Left hindlimb (tissue), 1 donor: ENCODE measurements at places on chromosomes 6 and 20.

DNA sequence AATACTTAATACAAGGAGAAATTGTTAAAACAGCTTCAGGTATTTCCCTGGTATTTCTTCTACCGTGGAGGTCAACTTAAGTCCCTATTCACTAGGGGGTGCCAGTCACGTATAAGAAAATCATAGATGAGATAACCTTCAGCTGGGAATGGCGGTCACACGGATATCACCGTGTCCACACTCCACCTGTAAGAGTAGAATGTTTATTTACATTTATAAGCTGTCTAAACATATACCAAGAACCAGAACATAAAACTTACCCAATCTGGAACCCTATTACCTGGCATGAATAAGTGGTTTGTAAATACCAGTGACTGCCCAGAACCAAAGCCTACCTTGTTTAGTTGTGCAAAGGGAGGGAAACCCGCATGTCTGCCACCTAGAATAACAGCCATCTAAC lies 1.9 kb upstream of the ELOVL4 start:
- no peak for DNase-seq

DNA sequence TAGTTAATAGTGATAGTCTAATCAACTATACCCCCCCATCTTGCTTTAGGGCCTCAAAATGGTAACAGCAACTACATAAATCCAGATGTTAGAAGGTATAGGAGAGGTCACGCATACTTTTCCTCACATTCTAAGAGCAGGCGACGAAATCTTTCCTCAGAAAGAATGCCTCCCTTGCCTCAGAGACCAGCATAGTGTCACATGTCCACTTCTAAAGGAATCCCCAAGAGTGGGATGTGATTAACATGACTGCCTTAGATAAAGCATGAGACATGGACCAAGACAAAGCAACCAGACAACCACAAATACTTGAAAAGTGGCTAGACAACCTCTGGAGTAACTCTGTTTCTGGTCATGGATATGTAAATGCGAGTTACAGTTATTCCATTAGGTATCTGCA lies 710.7 kb downstream of the EYS start:
- no peak for DNase-seq

GRCh38 chr6:163804991-163805390 lies 390.5 kb downstream of the QKI start:
- DNase-seq: no peak

DNA sequence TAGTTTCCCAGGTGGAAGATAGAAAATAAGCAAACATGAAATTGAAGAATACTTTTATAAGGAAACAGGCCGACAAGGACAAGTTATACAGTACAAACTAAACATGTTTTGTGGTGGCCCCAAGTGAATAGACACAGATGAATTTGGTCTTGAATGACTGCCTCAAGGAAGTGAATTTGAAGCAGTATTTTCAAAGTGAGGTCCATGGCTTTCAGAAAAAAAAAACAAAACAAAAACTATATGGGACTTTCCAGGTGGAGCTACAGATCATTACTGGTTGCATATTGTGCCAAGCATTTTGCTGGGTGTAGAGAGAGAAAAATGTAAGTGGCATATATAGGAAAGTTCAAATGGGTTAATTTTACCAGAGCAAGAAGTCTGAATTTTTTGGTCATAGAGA lies 68.8 kb downstream of the CYB5R4 start:
- DNase-seq: no peak

GRCh38 chr6:117706504-117706903 lies 31.2 kb downstream of the NUS1 start:
- DNase-seq: no peak

- no peak for DNase-seq
These were observed 46.5 kb downstream of the PLEKHG1 start for GRCh38 chr6:150646228-150646627.

GRCh38 chr6:107274288-107274687 lies 159.0 kb upstream of the BEND3 start:
- DNase-seq: no peak

GRCh38 chr6:49524541-49524940 lies 24.8 kb downstream of the GLYATL3 start:
- DNase-seq: no peak

GRCh38 chr20:3744806-3745685 lies 12.6 kb downstream of the HSPA12B start:
- peak; percentile 45 for DNase-seq

DNA sequence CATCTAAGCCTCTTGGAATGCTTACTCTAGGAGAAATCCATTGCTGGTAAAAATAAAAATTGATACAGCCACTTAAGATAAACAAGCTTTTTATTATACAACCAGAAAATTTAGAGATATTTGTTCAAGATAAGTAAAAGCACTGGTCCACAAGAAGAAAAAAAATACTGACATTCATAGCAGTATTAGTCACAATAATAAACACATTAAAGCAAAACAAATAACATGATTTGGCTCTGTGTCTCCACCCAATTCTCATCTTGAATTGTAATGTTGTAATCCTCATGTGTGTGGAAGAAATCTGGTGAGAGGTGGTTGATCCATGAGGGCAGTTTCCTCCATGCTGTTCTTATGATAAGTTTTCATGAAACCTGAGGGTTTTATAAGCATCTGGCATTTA lies 1093.5 kb upstream of the ADGRB3 start:
- no peak for DNase-seq

- no peak for DNase-seq
These were observed 116.3 kb upstream of the EMILIN3 start for GRCh38 chr20:41482647-41483552.

DNA sequence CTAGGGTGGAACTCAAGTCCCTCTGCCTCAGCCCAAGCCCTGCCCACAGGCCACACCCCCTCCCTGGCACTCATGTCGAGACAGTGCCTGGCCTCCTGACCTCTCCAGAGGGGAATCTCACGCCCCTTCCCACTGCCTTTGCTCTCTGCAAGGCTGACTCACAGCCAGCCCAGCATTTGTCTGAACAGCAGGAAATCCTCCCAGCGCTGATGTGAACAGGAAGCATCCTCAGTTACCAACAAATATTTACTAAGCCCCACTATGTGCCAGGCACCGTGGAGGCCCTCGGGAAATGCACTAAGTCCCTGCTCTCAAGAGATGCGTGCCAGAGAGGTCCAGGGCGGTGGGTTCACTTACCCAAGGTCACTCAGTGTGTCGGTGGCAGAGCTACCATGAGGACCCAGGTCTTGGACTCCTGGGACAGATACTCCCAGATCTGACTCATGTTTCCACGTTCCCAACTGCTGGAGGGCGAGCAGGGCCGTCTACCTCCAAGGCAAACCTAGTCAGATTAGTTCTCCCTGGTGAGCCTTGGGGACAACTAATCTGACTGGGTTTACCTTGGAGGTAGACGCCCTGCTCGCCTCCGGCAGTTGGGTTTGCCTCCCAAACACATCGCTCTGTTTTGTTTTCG lies 7.8 kb downstream of the ADA start:
- DNase-seq: peak; percentile 74

DNA sequence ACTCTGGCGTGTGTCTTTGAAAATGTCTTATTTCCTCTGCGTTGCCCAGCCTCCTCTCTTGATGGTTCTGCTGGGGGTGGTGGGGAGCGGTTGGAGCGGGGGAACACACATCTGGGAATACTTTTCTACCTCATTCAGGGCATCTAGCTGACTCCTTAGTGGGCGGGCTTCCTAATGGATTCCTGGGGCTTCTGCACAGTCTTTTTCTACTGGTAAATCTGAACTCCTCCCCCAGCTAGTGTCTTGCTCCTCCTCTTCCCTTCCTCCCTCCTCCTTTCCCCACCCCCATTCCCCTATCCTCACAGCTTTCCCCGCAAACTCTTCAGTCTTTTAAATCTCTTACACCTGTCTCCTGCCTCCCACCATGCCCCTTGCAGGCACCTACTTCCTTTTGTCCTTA lies 74.4 kb downstream of the PRL start:
- no peak for DNase-seq

DNA sequence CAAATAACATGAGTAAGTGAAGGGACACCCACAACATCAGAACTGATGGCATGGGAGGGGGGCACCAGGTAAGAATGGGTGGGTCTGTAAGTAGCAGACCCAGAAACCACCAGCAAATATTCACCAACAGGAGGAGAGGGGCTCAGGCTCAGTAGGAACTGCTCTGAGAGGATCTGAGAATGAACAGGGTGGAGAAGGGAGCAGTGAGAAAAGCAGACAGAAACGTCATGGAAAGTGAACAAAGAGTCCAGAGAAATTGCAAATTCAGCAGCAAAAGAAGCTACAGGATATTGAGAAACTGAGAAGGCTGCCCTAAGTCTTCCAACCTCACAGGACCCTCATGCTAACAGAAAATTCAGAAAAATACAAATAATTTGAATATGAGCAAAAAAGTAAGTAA lies 121.3 kb downstream of the KIF16B start:
- no peak for DNase-seq

DNA sequence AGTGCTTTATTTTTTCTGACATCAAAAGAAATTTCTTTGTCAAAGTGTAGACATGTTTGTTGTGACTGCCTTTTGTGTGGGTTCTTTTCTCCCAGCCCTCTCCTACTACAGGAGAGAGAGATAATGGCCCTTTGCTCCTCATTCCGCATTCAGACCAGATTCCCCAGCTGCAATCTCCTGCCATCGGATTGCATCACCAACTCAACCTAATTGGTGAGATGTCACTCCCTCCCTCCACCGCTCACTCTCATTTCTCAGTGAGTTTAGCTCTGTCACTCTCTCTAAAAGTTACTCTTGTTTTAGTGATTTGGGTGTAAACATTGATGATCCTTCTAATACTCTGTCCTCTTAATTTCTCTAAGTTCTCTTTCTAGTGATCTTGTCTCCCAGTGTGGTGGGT lies 22.7 kb downstream of the UTRN start:
- DNase-seq: no peak

DNA sequence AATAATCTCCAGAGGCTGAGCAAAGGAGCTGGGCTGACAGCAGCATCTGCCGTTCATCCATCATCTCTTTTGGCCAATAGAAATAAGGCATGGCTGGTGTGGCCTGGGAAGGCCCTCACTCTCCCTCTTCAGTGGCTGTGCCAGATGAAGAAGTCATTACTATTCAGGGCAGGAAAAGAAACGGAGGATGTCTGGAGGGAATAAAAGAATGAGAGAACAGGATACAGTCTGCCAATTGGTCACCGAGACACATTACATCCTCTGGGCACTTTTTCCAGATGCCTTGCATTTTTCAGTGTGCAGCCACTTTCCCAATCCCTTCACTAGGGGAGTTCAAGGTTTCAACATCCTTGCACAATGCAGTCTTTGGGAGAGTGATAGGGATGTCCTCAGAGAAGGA lies 32.2 kb upstream of the VGLL2 start:
- no peak for DNase-seq

DNA sequence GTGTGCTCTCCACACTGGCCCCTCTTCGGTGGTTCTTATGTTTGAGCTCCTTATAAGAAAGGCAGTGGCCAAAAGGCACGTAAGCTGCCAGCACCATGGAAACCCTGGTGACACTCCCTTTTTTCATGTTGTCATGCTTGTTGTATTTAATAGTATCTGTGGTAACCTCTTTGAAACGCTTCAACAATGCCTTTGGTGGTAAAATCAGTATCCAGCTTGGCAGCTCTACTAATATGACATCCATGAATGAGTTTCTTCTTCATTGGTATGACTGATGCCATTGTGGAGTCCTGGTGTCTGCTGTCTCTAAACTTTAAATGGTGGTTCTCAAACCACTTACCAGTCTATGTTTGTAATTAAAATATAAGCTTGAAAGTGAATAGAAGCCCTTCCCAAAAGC lies 10.7 kb upstream of the MYLK2 start:
- DNase-seq: no peak

DNA sequence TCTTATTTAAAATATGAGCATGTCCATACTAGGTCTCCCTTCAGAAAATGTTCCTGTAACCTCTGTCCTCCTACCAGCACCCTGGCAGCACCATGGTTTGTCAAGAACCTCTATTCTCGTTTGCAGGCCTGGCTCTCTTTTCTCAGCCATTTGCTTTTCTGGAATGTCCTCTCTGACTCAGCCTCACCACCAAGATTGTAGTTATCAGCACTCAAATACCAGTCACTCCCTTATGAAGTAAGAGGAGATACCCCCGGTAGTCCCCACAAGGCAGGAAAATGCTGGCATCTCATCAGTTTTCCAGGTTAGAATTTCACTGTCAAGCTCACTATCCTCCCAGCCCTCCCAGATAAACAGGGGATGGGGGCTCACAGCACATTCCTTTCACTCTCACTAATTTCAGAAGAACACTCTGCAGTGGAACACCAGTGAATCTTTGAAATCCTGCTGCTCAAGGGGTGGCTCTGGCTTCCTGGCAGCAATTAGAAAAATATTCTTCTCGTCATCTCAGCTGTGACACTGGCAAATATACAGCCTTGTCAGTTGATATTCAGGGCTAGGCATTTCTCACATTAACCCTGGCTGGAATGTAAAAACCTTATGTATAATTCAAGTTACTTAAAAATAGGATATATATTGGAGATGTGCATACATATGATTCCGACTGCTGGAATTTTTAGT lies 129.2 kb downstream of the TBX18 start:
- no peak for DNase-seq
